Cardiac atrium fibroblast (primary cell): ENCODE measurements at places on chromosomes 6 and 20. TPM values are rescaled to one million over a fixed set of nuclear protein-coding genes. Genes with fewer than 3 reads are reported as not detected.

SRMS gene
- total RNA-seq: not detected in 2 replicates

R3HDML gene
- not detected in 2 replicates for total RNA-seq

C6orf132 gene
- total RNA-seq: 1.3 and 3.1 TPM in 2 replicates

NFKBIL1 gene
- total RNA-seq: 16.5 and 24.9 TPM in 2 replicates

SOX4 gene
- total RNA-seq: 5.8 and 7.6 TPM in 2 replicates

DYNLT1 gene
- total RNA-seq: 107 and 108 TPM in 2 replicates

OVOL2 gene
- not detected in 2 replicates for total RNA-seq

MTFR2 gene
- total RNA-seq: 0.90 and 0.97 TPM in 2 replicates
